Lung (tissue), 17 donors: ENCODE measurements at places on chromosomes 6 and 20. TPM values are rescaled to one million over a fixed set of nuclear protein-coding genes. Genes with fewer than 3 reads are reported as not detected.
A peak's percentile ranks its signal among the peaks of the same experiment; 100 is the strongest.

Gene CRISP3
- 0.80 TPM for total RNA-seq

DNA sequence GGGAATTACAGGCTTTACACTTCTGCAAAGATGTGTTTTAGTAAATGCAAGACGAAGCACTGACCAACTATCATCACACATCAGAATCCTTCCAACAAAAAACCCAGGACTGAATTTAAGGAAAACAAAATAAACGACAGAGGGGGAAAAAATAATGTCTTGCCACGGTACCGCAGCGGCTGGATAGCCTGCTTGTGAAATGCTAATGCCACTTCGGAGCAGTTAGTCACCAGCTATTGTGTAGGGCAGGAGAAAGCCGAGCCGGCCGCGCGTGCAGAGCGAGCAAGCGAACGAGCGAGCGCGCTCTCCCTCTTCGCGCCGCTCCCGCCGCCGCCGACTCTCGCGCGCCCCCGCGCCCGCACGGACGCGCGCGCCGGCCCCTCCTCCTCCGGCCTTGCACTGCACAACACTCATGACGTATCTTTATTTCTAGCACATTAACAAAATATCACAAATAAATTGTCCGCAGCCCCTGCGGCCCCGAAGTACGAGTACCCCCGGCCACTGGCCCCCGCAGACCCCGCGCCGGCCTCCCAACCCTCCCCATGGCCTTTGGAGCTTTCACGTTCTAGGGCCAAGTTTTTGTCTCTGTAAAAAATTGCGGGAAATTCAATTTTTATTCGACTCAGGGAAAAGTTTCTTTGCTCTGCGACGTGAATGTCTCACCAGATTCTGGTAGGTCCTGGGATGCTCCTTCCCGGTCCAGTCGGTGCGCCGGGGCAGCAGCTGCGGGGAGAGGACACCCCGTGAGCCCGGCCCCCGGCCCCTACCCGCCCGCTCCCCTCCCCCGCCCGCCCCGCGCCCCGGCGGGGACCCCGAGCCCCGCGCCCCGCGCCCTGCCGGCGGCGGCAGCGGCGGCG, 1.0 kb downstream of the PHIP start:
- peak overlapping the region; percentile 93 for H3K27ac ChIP-seq
- no peaks in the 10 kb centered on the region for H3K36me3 ChIP-seq
- peak; percentile 95 for DNase-seq
- H3K27me3 ChIP-seq = no peaks in the 10 kb centered on the region
- peak overlapping the region; percentile 90 for H3K4me3 ChIP-seq

GRCh38 chr6:41529970-41530369, 16.2 kb upstream of the FOXP4 start:
- DNase-seq = no peak
- no peaks in the 10 kb centered on the region for H3K36me3 ChIP-seq
- H3K4me1 ChIP-seq = peaks cover 13% of the 10 kb centered on the region
- H3K4me3 ChIP-seq = no peak overlapping the region
- no peaks in the 10 kb centered on the region for H3K27me3 ChIP-seq

Gene RIMS4
- 0.43 TPM for total RNA-seq

DNA sequence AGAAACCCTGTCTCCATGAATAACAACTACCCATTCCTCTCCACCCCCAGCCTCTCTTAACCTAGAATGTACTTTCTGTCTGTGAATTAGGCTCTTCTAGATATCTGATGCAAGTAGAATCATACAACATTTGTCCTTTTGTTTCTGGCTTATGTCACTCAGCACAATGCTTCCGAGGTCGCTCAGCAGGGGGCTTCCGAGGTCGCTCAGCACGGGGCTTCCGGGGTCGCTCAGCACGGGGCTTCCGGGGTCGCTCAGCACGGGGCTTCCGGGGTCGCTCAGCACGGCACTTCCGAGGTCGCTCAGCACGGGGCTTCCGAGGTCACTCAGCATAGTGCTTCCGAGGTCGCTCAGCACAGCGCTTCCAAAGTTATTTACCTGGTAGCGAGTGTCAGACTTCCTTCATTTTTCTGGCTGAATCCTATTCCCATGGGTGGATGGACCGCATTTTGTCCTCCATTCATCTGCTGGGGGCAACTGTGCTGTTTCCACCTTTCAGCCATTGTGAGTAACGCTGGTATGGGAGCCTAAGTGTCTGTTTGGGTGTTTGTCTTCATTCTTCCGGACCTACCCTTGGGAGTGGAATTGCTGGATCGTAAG, 31.0 kb upstream of the BHLHE23 start:
- no peak overlapping the region for H3K27ac ChIP-seq
- peaks cover 4% of the 10 kb centered on the region for H3K27me3 ChIP-seq

- peak; percentile 22 for DNase-seq
- no peak overlapping the region for H3K27ac ChIP-seq
- H3K4me3 ChIP-seq = no peak overlapping the region
- no peaks in the 10 kb centered on the region for H3K27me3 ChIP-seq
- H3K4me1 ChIP-seq = no peaks in the 10 kb centered on the region
- H3K36me3 ChIP-seq = no peaks in the 10 kb centered on the region
Measured at GRCh38 chr20:7608250-7608649, 332.0 kb downstream of the HAO1 start.

DNA sequence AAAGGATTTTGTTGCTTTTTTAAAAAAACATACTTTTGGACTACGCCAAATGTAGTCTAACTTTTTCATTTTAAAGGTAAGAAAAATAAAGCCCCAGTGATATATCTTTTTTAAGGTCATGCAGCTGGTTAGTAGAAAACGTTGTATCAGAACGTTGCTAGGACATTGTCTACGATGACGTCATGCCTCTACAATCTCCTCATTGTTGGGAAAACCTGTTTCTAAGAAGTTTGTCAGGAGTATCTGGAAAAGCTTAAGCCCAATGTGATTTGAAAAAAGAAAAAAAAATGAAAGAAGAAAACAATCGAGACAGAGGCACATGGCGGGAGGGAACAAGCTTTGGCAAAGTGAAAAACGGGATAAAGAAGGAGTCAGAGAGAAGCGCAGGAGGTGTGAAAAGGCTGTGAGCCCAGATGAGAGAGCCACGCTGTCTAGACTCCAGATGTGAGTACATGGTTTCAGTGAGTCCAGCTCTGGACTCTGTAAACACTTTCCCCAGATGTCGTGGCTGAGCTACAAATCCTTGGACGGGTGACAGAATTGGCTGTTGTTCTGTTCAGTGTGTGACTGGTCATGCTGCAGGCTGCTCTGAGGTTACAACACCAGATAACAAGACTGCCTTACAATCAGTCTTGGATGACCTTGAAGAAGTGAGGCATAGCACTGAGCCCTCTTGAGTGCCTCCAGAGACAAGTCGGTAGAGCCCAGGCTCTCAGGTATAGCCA, 656.7 kb upstream of the ID4 start:
- no peak overlapping the region for H3K4me3 ChIP-seq
- H3K36me3 ChIP-seq = no peaks in the 10 kb centered on the region
- peaks cover 3% of the 10 kb centered on the region for H3K27me3 ChIP-seq
- DNase-seq = peak; percentile 96
- H3K27ac ChIP-seq = no peak overlapping the region

GRCh38 chr20:39164642-39165041, 202.5 kb downstream of the DHX35 start:
- H3K4me1 ChIP-seq = no peaks in the 10 kb centered on the region
- no peak overlapping the region for H3K27ac ChIP-seq
- no peaks in the 10 kb centered on the region for H3K36me3 ChIP-seq
- H3K27me3 ChIP-seq = no peaks in the 10 kb centered on the region
- no peak for DNase-seq

- no peak overlapping the region for H3K4me3 ChIP-seq
- no peaks in the 10 kb centered on the region for H3K4me1 ChIP-seq
- no peaks in the 10 kb centered on the region for H3K36me3 ChIP-seq
- H3K27ac ChIP-seq = no peak overlapping the region
- no peaks in the 10 kb centered on the region for H3K27me3 ChIP-seq
Measured at GRCh38 chr6:106525107-106525881, 104.0 kb downstream of the RTN4IP1 start.

DNA sequence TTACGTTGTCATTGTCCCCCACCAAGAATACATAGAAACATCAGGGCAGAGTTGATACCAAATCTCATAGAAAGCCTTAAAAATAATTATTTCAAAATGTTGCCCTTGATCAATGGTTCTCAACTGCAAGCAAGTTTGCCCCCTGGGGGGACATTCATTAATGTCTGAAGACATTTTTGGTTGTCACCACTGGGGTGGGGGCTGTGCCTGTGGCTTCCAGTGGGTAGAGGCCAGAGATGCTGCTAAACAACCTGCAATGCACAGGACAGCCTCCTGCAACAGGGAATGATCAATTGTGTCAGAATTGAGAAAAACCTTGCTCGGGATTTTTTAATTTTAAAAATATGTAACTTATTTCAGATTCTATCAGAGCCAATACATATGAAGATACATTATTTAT, 130.6 kb upstream of the DOK5 start:
- H3K4me3 ChIP-seq = no peak overlapping the region
- H3K36me3 ChIP-seq = no peaks in the 10 kb centered on the region
- no peaks in the 10 kb centered on the region for H3K4me1 ChIP-seq
- no peak overlapping the region for H3K27ac ChIP-seq

DNA sequence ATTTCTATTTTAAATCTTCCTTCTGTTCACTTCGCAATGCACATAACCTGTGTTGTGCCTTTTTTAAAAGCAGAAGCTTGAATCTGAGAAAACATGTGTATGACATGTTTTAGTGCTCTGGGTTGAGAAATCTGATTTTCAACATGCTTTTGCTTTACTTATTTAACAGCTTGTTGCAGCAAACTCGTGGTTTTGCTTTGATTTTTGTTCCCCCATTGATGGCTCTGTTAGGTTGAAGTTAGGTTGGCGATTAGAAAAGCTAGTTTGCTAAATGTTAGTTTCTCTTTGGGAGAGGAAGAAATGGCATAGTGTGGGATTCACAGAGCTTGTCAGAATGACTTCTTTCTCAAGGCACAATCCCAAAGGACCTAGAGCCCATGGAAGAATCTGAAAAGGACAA, 170.8 kb downstream of the TMEM242 start:
- no peak overlapping the region for H3K4me3 ChIP-seq
- no peaks in the 10 kb centered on the region for H3K36me3 ChIP-seq
- no peaks in the 10 kb centered on the region for H3K27me3 ChIP-seq
- H3K27ac ChIP-seq = no peak overlapping the region

DNA sequence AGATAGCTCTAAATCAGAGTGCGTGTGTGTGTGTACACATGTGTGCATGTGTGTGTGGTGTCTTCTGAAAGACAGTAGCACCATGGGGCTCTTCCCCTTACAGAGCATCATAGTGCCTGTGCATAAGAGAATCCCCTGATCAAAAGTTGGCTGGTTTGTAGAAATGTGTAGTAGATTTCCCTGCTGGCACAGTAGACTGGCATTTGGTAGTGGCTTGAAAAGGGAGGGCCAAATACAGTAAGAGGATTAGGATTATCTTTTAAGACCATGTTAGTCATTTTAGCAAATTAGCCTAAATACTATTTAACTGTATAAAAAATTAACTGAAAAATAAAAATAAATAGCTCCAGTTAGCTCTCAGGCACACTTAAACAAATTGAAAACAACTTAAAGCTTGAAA, 112.6 kb downstream of the B3GAT2 start:
- DNase-seq = no peak
- no peaks in the 10 kb centered on the region for H3K36me3 ChIP-seq
- no peak overlapping the region for H3K4me3 ChIP-seq
- no peaks in the 10 kb centered on the region for H3K4me1 ChIP-seq
- no peak overlapping the region for H3K27ac ChIP-seq

GRCh38 chr6:163405412-163406309, 8.9 kb upstream of the QKI start:
- DNase-seq = peak; percentile 61
- no peaks in the 10 kb centered on the region for H3K36me3 ChIP-seq
- H3K27ac ChIP-seq = peak overlapping the region; percentile 60

Gene LATS1
- 35.4 TPM for total RNA-seq

GRCh38 chr6:155154158-155154830, 109.5 kb upstream of the CLDN20 start:
- peak; percentile 48 for DNase-seq
- peaks cover 2% of the 10 kb centered on the region for H3K4me1 ChIP-seq
- H3K27me3 ChIP-seq = no peaks in the 10 kb centered on the region

DNA sequence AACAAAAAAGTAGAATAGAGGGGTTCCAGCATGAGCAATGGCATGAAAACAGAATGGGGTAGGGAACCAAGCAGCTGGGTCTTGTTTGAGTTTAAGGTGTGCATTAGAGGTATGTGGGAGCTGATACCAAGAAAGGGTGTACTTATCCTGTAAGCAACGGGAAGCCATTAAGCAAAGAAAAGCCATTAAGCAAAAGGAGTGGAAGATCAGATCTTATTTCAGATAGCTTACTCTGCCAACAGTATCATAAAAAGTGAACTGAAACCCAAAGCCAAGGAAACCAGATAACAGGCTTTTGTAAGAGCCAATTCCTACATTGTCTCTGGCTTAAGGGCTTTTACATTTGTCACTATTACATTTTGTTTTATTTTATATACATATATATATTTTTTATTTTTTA, 21.3 kb upstream of the BEND6 start:
- H3K27me3 ChIP-seq = no peaks in the 10 kb centered on the region
- H3K4me3 ChIP-seq = no peak overlapping the region
- no peak overlapping the region for H3K27ac ChIP-seq
- H3K4me1 ChIP-seq = no peaks in the 10 kb centered on the region
- no peak for DNase-seq

GRCh38 chr6:136445063-136445462, 105.2 kb downstream of the MAP7 start:
- H3K4me3 ChIP-seq = no peak overlapping the region
- no peaks in the 10 kb centered on the region for H3K36me3 ChIP-seq
- DNase-seq = no peak
- no peaks in the 10 kb centered on the region for H3K4me1 ChIP-seq
- no peaks in the 10 kb centered on the region for H3K27me3 ChIP-seq
- H3K27ac ChIP-seq = no peak overlapping the region

DNA sequence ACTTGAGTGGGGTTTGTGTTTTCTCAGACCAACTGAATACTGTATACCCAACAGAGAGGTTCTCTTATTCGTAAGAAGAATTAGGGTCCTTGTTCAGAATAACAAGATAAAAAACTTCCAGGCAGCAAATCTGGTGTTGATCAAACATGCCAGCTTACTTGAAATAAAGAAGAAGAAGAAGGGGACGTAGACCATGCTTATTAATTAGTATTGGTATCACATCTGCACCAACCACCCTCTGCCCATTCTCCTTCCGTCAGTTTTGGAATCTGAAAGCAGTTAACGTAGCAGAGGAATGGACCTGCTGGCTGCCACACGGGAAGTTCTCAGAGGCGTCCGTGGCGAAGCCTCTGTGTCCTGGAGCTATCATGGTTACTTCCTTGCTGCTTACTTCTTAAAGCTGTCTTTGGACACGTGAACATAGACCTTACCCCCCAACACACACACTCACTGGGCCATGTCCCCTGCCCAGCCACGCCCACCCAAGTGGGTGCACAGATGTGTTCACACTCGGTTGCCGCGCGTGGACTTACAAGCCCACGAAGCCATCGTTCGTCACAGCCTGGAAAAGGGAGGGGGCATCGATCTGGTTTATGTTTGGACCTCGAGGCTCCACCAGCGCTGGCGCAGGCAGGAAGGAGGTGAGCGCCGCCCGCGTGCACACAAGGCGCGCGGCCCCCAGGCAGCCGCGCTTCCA, 4.1 kb upstream of the DLL1 start:
- H3K4me1 ChIP-seq = peaks cover 4% of the 10 kb centered on the region
- no peak overlapping the region for H3K27ac ChIP-seq
- no peak overlapping the region for H3K4me3 ChIP-seq
- peaks cover 68% of the 10 kb centered on the region for H3K27me3 ChIP-seq
- no peaks in the 10 kb centered on the region for H3K36me3 ChIP-seq
